ENCODE measurements at places on chromosomes 4 and X. TPM values are rescaled to one million over a fixed set of nuclear protein-coding genes. Genes with fewer than 3 reads are reported as not detected.

GRCh38 chrX:46961097-46961496 is 48.9 kb downstream of the JADE3 start:
- DNase-seq, result no peak

DNA sequence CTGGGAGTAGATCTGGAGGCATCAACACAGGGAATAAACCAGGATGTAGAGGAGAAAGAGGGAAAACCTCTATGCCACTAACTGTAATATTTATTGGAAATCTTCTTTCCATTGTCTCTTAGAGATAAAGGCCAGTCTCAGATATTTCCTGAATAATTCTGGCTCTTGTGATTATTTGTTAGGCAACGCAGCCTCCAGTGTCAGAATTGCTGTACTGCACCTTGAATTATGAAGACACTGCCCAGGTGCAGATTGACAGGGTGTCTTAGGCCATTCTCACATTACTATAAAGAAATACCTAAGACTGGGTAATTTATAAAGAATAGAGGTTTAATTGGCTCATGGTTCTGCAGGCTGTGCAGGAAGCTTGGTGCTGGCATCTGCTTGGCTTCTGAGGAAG is 100.7 kb upstream of the ZDHHC15 start:
- DNase-seq, result no peak

The TDO2 gene
- total RNA-seq, result not detected

The GPR82 gene
- total RNA-seq, result not detected

GRCh38 chr4:80075995-80076675 is 3.1 kb upstream of the ANTXR2 start:
- no peak for DNase-seq

GRCh38 chr4:58477950-58478349 is 1367.8 kb upstream of the IGFBP7 start:
- DNase-seq, result no peak

DNA sequence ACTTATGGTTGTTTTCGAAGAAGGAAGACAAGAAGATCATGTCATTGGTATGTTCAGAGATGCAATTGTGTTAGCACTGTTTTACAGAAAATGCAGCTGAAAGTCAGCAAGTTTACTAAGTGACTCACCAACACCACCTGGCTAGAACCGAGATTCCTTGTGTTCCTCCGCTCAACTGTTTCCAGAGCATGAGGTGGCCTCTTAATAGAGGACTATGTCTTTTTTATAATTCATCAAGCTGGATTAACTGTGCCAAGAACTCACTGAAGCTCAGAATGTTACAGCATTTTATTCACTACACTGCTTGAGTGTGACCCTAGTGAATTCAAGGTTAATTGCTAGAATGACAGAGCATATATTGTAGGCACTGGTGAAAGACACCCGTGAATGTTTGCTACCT is 1573.5 kb upstream of the TENM3 start:
- no peak for DNase-seq

The PAGE4 gene
- total RNA-seq, result not detected

GRCh38 chr4:13484749-13485221 is 645 bp upstream of the RAB28 start:
- peak; percentile 42 for DNase-seq

- no peak for DNase-seq
These were observed 1521.7 kb downstream of the RPA4 start for GRCh38 chrX:98405376-98405775.

DNA sequence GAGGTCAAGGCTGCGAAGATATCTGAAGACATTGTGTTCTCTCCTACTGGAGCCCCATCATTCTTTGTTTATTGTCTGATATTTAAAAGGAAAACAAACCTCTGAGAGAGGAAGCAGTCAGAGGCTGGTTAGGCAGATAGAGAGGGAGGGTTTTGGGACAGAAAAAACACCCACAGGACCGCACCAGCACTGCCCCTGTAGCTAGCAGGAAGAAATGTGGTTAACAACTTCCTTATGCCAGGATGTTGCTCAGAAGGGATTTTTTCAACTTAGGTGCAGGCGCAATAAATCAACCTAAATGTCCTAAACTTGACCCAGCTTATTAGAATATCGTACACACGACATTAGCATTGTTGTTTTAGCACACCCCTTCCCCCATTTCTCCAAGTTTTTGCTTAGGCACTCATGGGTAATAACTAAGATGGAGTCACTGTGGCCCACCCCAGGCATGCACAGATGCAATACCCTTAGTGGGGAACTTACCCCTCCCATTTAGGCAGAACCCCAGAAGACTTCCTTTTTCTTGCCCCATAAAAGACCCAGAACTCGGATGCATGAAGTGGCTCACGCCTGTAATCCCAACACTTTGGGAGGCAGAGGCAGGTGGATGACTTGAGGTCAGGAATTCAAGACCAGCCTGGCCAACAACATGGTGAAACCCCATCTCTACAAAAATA is 2.8 kb upstream of the ZNF718 start:
- peak; percentile 19 for DNase-seq

GRCh38 chr4:77579406-77580076 is 26.1 kb upstream of the CXCL13 start:
- DNase-seq, result no peak

The TLL1 gene
- total RNA-seq, result 31.0 TPM

The DAPP1 gene
- total RNA-seq, result not detected

DNA sequence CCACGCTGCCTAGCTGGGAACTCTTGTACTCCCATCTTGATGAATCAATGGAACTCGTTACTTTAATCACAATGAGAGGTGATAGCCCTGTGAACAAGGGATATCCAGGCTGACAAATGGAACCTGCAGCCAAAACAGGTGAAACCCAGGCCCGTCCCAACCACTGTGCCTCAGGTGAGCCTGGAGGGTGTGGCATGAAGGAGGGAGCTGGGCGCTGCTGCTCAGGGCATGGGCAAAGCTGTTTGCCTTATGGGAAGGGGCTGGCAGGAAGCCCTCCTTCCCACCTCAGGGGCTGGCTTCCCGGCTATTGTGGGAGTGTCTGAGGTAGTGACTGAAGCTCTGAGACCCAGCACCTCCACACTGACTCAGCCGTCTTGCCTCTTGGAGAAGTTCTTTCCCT is 209.4 kb upstream of the ATP6AP2 start:
- no peak for DNase-seq

DNA sequence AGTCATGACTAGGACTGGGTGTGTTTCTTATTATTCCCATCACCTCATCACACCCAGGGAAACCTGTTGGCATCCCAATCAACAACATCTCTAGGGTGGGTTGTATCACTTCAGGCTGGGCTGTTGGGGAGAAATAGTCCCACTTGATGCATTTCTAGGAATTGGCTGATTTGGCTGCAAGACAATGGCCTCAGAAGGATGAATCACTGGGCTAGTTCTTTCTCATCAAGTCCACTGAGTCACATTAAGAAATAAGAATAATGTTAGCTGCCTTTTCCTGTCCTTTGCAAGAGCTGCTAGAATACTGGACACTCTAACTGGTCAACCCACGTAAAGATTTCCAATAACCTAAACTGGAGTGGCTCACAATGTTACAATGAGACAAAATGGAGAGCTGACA is 104.2 kb downstream of the CHRDL1 start:
- no peak for DNase-seq

GRCh38 chrX:2500803-2501558 is at the start of the genes DHRSX and ZBED1:
Gene DHRSX, minus strand, starts transcription at chrX:2500976. Its CDS starts 51 bp downstream, at chrX:2500925.
Gene ZBED1, minus strand, starts transcription at chrX:2500976. Its CDS starts 10,257 bp downstream, at chrX:2490719.
- DNase-seq, result peak; percentile 43

DNA sequence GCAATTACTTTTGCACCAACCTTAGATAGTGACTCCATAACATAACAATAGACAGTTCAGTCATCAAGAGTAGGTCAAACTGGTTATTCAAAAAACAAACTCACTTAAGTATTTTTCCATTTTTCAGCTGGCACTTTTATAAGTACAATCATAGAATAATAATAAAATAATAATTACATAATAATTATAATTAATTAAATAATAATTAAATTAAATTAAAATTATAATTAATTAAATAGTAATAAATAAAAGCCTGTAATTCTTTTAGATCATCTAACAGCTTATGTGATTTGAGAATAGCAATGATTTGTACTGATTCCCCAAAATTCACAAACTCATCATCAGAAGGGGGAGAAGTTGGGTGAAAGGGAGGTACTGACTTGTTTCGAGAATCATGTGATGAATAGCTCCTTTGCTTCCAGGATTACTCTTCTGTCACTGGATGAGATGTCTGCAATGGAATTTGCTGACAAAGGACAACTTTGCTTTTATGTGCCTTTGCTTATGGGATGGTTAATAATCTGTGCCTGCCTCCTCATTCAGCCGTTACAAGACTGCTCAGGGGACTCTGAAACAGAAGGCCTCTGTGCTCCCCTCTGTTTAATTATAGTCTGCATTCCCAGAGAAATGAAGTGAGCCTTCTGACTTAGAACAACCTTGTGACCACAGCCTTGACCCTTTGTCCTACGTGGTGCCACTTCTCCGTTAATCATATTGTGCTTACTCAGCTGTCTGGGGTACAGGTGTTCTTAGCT is 104.8 kb upstream of the ENPEP start:
- no peak for DNase-seq

DNA sequence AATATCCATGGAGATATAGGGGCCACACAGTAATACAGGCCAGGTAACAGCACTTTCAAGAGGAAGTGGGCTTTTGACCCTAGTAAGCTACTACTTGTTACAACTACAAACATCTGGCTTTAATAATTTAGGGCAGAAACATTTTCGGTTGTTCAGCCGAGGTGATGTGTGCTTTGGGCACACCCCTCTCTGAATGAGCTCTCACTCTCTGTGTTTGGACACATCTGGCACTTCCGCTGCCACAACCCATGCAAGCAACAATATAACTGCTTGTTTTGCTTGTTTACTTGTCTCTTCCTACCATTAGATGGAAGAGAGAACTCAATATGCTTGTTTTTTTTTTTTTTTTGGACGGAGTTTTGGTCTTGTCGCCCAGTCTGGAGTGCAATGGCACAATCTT is 277.2 kb downstream of the HS3ST1 start:
- no peak for DNase-seq

- DNase-seq, result no peak
These were observed 29.3 kb downstream of the AFAP1 start for GRCh38 chr4:7910263-7910896.

GRCh38 chrX:135308345-135308855 is 880 bp upstream of the ETDC start:
- no peak for DNase-seq

GRCh38 chr4:147754037-147754445 is 22.2 kb downstream of the ARHGAP10 start:
- DNase-seq, result no peak

The IDUA gene
- 10.5 TPM for total RNA-seq

The GAGE10 gene
- total RNA-seq, result not detected

The NMU gene
- total RNA-seq, result not detected

GRCh38 chr4:41514169-41514568 is 23.8 kb upstream of the LIMCH1 start:
- DNase-seq, result no peak

- peak; percentile 1 for DNase-seq
These were observed 120.3 kb downstream of the EFHC2 start for GRCh38 chrX:44223150-44223549.

GRCh38 chr4:85152480-85152879 is 186.0 kb upstream of the WDFY3 start:
- DNase-seq, result no peak

DNA sequence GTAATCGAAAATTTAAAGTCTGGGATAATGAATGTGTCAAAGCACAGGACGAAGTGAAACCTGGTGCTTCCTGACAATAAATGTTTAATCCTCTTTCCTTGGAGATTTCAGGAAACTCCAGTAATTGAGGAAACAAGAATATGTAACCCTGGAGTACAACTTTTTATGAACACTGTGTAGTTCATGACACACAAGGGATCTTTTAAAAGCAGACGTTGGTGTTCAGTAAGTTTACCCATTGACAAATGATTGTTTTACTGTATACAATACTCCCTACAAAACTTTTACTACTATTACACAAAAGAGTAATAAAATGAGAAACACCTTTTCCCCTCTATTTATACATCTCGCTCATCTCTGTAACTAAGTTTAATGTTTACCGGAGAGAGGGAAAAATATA is 312.4 kb downstream of the PPARGC1A start:
- DNase-seq, result no peak

- DNase-seq, result no peak
These were observed 316.7 kb upstream of the HTR2C start for GRCh38 chrX:114267142-114267541.

The MXRA5 gene
- total RNA-seq, result not detected

GRCh38 chr4:38236503-38236902 is 276.3 kb downstream of the PTTG2 start:
- no peak for DNase-seq

DNA sequence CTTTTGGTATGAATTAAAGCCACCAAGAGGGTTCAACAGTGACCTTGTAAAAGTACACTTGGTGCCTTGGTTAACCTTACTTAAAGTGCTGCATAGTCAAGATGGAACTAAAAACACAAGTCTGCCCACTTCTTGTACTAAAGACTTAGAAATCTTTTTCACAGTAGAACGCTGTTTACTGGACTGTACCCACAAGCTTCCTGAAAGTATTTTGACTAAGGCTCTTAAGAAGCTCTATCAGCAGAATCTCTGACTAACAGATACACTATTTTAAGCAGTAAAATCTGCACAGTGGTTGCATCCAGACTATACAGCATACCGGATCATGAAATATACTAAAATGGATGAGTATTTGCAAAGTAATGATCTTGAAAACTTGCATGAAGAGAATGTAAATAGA is 7.2 kb downstream of the RAB28 start:
- DNase-seq, result no peak

GRCh38 chr4:121308328-121308663 is 72.5 kb downstream of the QRFPR start:
- no peak for DNase-seq

The EPGN gene
- not detected for total RNA-seq

- DNase-seq, result peak; percentile 32
These were observed 56.4 kb downstream of the SPCS3 start for GRCh38 chr4:176376032-176376614.

The ATP7A gene
- total RNA-seq, result 9.7 TPM
